Stimulated activated CD4-positive, alpha-beta T cell treated with anti-CD3 and anti-CD28 coated beads, Interleukin-4, amount 100 ng/mL, for 1 hour (primary cell): ENCODE measurements at places on chromosomes 4 and X.

DNA sequence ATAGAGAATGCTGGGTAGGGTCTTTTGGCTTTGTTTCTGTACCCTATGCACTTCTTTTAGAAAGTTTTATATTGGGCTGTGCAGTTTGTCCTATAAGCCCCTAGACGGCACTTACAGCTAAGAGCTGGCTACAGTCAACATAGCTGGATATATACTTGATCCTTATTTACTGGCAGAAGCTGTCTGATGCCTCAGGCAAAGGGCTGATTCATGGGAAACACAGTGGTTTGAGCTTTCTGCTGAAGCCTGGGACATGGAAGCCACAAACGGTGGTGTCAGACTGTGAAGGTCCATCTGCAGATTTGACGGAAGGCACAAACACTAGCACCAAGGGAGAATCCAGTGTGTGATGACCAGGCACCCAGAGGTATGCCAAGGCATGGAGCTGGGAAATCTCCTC is 608.4 kb downstream of the ANKRD50 start:
- no peak for DNase-seq

DNA sequence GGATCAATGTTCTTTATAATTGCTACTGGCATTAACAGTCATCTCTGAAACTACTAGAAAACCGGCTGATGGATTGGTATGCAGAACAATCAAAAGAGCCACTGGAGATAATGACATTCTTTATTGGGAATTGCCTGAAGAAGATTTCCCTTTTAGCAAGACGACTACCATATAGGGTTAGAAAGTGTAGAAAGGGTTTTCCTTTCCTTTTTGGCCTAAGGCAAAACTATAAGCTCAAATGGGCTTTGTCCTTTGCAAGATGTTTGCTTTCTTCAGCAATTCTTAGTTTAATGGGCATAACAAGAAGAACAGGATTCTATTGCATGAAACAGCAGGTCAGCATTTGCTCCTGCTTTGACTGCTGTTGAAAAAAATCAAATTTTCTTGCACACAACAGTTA is 214.2 kb upstream of the PCDH10 start:
- no peak for DNase-seq

GRCh38 chrX:9430346-9430921 is 34.4 kb upstream of the TBL1X start:
- DNase-seq: no peak

DNA sequence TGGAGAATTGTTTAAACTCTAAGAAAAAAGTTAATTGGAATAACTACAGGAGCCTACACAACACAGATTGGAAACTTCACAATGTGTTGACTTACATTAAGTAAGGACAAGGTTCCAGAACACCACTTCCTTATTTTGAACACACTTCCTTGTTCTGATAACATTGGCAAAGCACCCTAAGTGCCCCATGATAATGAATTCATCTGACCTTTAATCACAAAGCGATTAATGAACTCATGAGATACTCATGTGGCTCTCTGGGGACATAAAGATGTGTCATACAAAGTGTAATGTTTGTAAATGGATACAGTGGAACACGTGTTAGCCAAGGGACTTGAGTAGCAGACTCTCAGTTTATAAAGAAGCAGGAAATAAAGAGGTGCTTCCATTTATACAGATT is 69.0 kb upstream of the ATOH1 start:
- DNase-seq: no peak

GRCh38 chr4:147361726-147362125 is 119.2 kb upstream of the EDNRA start:
- no peak for DNase-seq
